ENCODE measurements at places on chromosomes 5 and 9. TPM values are rescaled to one million over a fixed set of nuclear protein-coding genes. Genes with fewer than 3 reads are reported as not detected.

- no peak for DNase-seq
Measured at GRCh38 chr9:112037281-112038016, 137.6 kb downstream of the SUSD1 start.

- DNase-seq = no peak
Measured at GRCh38 chr9:83422527-83422926, 115.7 kb downstream of the FRMD3 start.

DNA sequence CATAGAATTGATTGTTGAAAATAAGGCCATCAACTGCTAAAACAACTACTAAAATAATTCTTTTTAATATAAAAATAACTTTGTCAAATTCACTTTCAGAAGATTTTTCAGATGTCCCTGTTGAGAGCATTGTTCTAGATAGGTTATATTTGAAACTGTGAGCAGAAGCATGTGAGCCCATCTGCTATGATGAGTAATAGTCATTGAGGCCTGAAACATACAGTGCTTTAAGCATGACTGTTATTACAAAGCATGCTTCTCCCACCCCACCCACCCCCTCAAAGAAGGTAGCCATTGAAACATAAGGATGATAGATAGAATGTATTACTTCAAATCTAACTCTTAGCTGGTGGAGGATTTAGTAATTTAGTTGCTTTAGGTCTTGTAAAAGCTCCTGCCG lies 86.0 kb downstream of the UHRF2 start:
- DNase-seq = no peak

ELOVL7 gene
- 7.3 TPM for total RNA-seq

KLF9 gene
- 7.2 TPM for total RNA-seq

SRD5A1 gene
- total RNA-seq = 7.1 TPM
